ENCODE measurements at places on chromosomes 6 and 20.

GRCh38 chr6:23181356-23182110 is 612.2 kb downstream of the HDGFL1 start:
- no peak for DNase-seq

DNA sequence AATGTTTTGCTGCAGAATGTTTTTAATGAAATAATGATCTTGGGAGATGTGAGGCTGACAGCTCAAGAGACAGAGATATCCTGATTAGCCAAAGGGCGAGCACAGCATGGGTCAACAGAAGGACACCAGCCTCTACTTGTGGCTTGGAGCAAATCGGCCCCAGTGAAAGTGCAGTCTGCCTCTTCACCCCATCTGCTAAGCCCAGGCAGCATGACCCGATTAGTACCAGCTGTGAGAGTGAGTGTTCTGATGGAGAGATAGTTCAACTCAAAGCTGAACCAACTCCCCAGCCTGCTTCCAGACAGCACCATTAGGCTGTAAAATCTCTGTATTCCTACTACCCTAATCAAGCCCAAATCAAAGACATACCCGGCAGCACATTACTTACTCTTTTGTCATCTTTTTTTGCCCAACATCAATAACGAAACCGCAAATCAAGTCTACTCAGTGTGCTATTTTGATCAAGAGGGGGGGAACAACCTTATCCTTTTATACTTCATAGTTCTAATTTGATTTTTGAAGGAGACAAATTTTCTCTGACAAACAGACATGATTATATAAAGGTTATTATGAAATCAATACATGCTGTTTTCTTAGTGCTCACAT is 514.1 kb upstream of the NRSN1 start:
- DNase-seq, result no peak

DNA sequence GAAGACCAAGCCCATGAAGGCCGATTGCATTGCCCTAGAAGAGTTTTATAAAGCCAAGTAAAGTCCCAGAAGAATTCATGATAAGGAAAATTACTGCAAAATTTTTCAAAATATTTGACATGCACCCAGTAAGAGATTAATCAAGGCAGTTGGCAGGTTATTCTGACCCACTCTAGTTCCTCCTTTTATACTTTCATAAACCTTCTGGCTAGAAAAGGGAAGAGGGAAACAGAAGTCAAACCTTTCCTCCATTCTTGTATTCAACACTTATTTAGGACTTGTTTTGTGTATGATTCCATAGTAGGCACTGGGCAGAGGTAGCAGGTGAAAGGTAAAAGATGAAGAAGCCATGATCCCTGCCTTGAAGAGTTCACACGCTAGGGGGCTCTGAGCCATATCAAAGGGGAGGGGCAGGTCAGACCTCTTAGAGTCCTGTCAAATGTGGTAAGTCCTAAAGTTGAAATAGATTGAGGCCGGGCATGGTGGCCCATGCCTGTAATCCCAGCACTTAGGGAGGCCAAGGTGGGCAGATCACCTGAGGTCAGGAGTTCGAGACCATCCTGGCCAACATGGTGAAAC is 85.4 kb downstream of the NDUFAF5 start:
- no peak for DNase-seq

DNA sequence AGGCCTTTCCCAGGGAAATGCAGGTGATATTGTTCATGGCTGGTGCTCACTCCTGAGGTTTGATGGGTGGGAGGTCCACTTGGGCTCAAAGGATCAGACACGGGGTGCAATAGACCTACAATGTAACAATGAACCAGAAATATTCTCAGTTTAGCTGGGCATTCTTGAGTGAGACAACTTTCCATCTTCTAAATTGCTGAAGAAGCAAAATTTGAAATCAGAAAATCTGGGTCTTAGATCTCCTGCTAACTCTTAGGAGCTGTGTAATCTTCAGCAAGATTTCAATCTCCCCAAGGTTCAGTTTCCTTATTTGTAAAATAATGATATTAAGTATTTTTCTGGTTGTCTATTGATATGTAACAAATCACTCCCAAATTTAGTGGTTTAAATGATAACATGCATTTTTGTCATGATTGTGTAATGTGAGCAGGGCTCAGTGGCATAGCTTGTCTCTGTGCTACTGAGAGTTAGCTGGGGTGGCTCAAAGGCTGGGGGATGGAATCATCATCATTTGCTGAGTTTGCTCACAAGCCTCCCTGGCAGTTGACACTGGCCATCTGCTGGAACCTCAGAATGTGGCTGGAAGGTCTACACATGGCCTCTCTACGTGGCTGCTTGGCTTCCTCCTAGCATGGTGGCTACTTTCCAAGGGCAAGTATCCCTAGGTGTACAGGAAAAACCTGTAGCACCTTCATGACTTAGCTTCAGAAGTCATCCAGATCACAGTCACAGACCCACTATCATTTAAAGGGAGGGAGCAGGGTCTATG is 98.8 kb downstream of the GRM1 start:
- DNase-seq, result no peak

- DNase-seq, result no peak
Measured at GRCh38 chr6:89567630-89568390, 70.7 kb downstream of the LYRM2 start.

DNA sequence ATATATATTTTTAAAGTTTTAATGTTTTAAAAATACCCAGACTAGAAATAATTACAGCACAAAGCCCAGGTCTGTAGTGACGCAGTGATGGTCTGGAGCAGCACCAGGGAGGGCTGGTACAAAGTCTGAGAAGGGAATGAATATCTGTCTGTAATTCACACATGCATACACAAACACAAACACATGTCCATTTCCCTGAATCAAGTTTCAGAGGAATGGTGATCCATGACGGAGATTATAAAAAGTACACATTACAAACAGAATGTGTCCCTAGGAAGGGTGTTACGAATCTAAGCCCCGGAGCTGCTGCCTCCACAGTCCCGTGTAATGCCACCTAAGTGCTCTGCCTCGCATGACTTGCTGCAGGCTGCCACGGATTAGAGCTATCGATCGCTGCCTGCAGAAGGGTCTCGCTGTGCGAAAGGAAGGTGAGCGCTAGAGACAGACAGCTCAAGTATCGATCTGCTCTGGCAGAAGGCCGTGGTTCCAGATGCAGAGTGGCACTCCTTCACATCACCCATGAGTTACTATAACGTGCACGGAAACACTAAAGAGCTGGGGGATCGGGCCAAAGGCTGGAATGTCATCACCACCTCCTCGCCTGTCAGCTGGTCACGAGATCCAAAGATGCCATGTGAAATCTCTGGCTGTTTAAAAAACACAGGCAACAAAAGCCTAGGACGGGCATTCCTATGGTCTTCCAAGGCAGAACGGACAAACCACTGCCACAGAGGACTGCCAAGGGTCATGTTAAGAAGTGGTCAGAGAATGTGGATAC is 87.1 kb downstream of the INSM1 start:
- no peak for DNase-seq

DNA sequence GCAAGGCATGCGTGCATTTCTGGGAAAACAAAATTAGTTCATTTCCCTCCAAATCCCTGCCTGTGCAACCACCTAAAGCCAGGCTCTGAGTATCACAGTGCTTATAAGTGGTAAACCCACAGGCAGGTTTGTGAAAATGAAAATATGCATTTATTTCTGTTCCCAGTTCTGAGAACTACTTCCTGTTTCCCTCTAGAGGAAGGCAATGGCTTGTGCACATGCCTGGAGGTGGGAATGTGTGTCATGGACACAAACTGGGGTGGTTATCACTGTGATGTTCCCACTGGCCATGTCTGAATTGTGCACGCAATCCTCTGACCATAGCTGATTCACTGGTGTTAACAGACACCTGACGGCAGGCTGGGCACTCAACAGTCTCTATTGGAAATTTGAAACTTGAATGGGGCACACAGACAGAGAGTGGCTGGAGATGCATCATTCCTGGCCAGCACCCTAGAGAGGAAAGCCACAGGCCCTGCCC is 26.3 kb downstream of the FAM110A start:
- DNase-seq, result no peak

GRCh38 chr20:36804425-36804824 is 30.9 kb upstream of the DSN1 start:
- DNase-seq, result no peak

DNA sequence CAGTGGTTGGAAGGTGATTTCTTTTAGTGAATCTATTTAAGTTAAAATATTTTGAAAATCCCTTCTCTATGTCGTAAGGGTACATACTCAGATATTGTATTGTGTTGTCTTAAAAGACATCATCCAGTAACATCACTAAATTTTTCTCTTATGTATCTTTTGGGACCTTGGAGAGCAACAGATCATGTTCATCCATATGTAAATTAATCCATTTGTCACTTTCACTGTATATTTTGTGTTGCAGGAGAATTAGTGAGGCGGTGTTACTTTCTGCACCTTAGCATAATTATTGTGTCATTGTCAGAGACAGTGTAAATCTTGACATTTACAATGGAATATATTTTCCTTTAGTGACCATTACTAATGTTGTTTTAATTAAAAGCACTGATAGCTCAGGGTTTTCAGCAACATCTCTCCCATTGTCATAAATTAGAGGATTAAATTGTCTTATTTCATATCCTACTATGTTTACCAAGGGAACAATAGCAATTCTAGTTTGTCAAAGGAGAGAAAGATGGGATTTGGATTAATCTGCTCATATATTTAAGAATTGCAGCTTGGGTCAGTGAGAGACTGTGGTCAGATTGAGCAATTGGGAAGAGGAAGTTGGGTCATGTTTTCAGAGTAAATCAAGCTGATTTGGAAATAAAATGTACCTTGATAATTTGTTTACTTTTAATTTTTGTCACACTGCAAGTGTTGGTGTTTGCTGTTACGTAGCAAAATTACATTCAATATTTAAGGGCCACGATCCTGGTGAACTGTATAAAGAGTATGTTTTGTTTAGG is 22.7 kb downstream of the DOK5 start:
- DNase-seq, result no peak

GRCh38 chr6:6460416-6460815 is 128.1 kb upstream of the LY86 start:
- no peak for DNase-seq

DNA sequence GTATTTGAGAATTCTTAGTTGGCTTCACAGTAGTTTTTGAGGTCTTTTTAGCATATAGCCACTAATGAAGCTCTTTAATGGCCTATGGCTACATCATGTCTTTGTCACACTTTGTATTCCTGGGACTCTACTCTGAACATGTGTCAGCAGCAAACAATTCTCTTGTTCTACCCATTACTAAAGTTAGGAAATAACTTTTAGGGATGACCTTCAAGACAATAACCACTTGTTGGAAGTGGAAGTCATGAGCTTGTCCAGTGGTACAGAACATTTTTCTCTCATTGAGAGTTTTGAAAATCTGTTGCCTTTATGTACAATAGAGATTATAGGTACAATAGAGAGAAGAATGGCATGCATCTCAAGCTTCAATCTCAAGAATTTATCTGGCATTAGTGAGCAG is 571.6 kb upstream of the JAG1 start:
- DNase-seq, result no peak

GRCh38 chr6:129094147-129094546 is 211.2 kb downstream of the LAMA2 start:
- DNase-seq, result no peak

DNA sequence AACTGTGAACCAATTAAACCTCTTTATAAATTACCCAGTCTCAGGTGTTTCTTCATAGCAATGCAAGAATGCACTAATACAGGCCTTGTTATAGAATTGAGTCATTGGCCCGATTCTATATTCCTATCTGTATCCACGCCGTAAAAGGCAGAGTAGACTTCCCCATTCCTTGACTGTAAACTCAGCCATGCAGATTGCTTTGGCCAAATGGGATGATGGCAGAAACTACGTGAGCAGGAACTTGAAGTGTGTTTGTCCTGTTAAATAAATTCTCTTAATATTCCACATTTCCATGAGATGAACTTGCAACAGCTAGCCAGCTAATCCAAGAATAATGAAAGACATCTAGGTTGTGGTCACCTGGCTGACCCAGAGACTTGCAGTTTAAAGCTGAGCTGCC is 3.9 kb upstream of the SAYSD1 start:
- no peak for DNase-seq

DNA sequence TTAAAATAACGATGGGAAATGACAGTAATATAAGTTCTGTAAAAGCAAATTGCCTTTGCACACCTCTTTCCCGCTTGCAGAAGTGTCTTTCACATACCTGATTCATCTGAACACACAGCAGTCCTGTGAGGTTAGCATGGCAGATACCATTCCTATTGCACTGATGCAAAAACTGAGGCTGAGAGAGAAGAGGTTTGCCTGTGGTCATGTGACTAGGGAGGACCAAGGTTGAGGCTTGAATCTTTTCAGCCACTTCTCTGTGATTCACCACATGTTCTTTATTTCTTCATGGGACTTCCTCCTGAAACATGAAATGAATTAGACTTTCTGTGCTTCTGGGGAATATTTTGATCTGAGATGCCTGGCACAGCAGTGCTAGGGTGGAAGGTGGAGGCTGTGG is 92.9 kb downstream of the VEGFA start:
- DNase-seq, result no peak

GRCh38 chr20:10562899-10563298 is 110.9 kb downstream of the JAG1 start:
- DNase-seq, result no peak

GRCh38 chr20:60046436-60046835 is 88.2 kb downstream of the CDH26 start:
- DNase-seq, result no peak

GRCh38 chr6:127404133-127404532 is 55.1 kb downstream of the KIAA0408 start:
- no peak for DNase-seq
